ENCODE measurements at places on chromosomes 3 and 15.

DNA sequence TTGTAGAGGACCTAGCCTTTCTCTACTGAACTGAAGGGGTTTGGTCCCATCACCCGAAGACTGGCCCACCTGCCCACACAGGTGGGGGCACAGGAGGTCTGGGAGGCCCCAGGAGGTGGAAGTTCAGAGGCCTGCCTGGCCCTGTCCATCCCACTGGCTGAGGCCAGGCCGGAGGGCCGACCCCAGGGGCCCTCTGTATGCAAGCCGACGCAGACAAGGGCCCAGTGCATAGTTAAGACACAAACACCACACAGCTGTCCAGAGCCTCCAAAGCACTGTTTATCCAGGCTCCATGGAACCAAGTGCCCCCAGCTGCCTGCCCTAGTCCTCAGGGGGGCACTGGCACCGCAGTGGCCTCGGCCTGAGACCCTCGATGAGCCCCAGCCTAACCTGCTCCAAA lies 26.7 kb downstream of the SNX33 start:
- no peak for DNase-seq

DNA sequence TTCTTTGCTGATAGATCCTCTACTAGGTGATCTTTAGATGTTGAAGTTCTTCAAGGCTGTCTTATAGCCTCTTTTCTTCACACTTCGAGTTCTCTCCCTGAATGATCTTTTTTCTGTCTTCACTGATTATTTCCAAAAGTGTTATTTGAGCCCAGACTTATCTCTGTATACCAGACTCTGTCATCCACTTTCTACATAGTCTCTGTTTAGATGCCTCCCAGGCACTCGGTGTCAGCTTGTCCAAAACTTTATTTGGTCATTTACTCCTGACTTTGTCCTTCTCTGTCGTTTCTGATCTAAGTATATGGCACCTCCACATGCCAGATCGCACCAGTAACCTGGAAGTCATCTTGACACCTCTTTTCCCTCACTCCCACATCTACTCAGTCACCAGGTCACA lies 27.6 kb downstream of the KLHL18 start:
- peak; percentile 50 for DNase-seq

- no peak for DNase-seq
Measured at GRCh38 chr3:136670166-136670565, 82.0 kb downstream of the STAG1 start.

DNA sequence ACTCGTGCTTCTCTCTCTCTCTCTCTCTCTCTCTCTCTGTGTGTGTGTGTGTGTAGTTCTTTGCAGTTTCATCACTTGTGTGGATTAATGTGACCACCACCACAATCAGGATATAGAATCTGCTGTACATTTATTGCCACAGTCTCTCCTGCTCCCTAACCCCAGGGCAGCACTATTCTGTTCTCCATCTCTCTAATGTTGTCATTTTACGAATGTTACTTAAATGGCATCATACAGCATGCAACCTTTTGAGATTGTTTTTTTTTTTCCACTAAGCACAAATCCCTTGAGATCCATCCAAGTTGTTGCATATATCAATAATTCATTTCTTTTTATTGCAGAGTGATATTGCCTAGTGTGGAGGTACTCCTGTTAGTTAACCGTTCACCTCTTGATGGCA lies 26.9 kb downstream of the SLCO3A1 start:
- DNase-seq = peak; percentile 44

DNA sequence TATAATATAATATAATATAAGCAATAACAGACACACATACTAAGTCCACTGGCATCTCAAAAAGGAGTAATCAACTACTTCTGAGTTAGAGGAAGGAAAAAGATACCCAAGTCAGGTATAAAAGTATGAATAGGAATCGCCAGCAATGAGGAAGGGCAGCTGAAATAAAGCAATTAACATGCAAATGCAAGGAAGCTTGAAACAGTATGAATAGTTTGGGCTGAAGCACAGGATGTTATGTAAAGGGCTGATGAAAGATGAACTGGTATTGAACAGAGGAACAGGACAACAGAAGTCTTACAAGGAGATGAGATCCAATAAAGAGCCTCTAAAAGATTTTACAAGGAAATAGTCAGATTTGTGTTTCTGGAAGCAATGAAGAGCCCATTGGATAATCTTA lies 7.1 kb downstream of the COPS2 start:
- no peak for DNase-seq

GRCh38 chr3:55724821-55725220 lies 237.7 kb upstream of the WNT5A start:
- no peak for DNase-seq

GRCh38 chr15:85027421-85027820 lies 45.8 kb downstream of the PDE8A start:
- no peak for DNase-seq

DNA sequence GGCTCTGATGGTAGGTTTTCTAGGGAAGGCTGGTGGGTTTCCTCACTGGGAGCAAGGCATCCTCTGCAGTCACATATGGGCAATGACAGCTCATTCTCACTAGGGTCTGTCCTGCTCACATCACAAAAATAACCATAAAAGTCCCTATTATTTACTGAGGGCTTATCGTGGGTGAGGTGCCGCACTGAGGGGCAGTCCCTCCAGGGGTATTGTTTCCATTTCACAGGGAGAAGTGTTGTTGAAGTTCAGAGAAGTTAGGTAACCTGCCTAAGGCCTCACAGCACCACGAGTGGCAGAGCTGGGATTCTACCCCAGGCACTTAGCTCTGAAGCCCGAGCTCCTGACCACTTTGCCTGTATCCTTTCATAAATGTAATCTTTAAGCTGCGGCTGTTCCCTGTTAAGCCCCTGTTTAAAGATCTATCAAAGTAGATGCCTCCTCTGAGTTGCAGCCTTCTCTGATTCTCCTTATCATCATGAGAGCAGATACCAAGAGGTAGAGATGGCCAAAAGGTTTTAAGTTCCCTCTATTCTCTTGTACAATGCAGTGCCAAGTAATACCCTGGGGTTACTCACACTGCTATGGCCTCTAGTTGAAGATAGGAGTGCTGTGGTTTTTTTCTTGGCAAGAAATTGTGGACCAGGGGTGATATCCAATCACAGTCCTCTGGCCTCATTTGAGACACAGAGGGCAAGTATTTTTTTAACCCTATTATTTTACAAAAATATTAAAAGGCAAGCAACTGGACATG lies 107.0 kb downstream of the RPLP1 start:
- peak; percentile 58 for DNase-seq

- DNase-seq = no peak
Measured at GRCh38 chr3:174253196-174253823, 605.8 kb upstream of the NAALADL2 start.

DNA sequence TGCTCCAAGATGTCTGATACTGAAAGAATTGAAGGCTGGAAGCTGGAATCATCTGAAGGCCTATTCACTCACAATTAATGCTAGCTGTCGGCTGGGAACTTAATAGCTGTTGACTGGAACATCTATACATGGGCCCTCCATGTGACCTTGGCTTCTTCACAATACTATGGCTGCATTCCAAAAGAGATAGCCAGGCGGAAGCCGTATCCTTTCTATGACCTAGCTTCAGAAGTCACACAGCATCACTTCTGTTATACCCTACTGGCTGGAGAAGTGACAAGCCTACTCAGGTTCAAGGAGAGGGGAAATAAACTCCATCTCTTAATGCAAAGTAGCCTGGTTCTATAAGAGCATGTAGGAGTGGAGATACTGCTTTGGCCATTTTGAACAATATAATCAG lies 50.9 kb upstream of the SPRED1 start:
- no peak for DNase-seq

GRCh38 chr3:141094790-141095545 lies 43.8 kb downstream of the SPSB4 start:
- no peak for DNase-seq

DNA sequence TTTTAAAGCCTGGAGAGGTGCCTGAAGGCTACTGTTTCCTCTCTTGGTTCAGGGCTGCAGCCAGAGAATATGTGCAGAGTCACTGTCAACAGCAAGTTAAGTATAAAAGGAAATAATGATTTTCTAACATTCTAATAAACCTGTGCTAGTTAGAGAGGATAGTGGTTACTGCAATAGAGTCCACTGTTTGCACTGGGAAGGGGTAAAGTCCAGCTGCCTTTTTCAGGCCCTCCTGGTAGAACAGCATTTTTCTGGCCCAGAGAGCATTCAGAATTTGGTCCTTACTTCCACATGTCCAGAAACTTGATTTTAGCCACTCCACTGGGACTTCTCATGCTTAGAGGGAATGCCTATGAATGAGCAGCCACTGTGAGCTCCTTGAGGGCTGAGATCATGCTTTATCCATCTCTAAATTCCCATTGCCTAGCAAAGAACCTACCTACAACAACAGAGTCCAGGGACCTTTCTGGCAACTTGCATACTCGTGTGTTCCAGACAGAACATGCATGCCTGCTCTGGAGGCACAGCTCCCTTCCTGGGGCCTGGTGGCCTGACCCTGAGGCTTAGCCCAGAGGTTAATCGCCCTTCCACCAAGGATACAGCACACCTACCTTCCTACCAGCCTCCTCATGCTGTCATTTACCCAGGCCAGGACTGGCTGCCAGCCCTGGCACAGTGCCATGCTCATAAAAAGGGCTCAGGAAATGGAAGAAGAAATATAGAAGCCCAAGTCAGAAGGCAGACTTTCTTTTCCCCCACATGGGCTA lies 50.3 kb upstream of the ATP13A3 start:
- DNase-seq = peak; percentile 65

DNA sequence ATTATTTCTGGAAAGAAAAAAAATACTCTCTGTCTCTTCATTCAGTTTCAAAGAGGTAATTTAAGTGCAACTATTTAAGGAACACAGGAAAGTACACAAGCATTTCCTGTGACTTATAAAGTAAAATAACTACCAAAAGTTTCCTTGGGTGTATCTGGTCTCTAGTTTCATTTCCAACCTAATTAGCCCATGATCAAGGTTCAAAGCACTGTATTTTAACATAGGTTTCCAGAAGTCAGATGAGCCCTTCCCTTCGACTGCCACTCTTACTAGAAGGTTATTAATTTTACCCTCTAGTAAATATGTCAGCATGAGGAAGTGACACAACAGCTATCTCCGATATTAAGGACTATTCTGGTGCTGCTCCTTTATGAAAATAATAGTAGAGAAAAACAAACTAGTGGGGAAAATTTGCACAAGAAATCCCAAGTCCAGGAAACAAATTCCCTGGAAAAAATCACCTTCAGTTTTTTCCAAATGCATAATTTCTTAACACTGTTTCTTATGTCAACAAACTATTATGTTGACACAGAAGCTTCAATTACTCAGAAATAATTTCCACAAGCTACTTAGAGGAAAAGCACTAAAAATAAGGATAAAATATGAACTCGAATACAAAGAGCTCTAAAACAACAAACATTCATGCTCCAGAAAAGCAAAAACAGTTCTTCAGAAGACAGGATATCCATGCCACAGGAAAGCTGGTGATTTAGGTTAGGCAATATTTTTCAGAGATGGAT lies 35.3 kb downstream of the CCPG1 start:
- peak; percentile 15 for DNase-seq

GRCh38 chr3:21562243-21562642 lies 188.8 kb downstream of the ZNF385D start:
- no peak for DNase-seq

GRCh38 chr3:69181592-69182211 lies 59.3 kb upstream of the LMOD3 start:
- no peak for DNase-seq

DNA sequence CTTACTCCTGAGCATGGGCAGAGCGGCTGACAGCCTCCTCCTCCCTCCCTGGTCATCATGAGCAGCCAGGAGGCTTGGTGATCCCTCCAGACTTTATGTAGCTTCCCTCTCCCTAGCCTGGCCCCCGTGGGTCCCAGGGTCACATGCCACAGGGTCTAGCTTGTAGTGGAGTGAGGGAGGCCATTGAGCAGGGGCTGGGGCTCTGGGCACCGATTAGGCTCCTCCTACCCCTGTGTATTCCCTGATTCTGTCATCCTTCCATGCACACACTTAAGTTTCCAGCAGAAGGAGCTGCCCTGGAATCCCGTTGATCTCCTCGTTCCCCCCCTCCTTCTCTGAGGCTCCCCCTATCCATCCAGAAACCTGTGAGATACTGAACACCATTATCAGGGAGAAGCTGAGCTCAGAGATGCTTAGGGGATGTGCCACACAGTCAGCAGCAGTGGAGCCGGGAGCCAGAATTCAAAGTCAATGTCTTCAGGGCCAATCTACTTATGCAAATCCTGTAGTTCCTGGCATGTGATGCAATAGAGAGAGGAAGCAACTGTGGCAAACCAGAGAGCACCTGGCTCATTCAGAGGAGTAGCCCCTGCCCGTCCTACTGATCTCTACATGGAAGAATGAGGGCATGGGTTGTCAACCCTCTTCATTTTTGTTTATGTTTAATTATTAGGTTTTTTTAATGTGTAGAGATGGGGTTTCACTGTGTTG lies 17.2 kb downstream of the CCDC33 start:
- DNase-seq = no peak

GRCh38 chr3:86708893-86709292 lies 282.1 kb downstream of the VGLL3 start:
- DNase-seq = no peak

GRCh38 chr3:126191246-126191645 lies 10.9 kb upstream of the ALDH1L1 start:
- DNase-seq = no peak

DNA sequence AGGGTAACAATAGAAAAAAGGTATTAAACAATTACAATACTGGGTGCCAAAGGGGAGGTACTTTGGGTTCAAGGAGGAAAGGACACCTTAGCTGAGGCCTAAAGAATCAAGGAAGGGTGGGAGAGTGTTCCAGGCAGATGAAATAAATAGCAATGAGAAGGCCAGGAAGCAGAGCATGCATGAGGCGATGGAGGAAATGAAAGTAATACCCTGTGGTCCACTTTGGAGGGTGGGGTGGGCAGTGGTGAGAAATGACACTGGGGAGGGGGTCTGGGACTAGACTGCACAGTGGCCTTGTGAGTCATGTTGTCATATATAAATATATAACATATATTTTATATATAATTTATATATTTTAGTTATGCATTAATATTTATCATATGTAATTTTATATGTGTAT lies 55.9 kb downstream of the BHLHE40 start:
- DNase-seq = no peak

GRCh38 chr3:77040926-77041722 lies 1.2 kb downstream of the ROBO2 start:
- no peak for DNase-seq

DNA sequence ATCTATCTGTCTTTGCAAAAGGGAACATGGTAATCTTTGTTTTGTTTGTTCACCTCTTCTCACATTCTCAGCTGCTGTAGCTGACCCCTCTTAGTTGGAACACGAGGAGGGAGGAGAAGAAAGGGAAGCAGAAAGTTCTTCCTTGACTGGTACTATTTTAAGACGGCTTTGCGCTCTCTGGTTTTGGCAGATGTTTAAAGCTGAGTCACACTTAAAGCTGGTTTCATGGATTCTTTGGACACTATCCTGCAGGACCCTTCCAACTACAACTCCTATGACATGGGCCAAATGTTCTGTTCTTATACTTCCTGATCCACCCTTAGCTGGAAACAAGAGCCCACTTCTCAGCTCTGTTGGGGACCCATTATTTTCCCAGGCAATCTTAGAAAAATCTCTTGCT lies 40.6 kb upstream of the FXR1 start:
- DNase-seq = no peak
